ENCODE measurements at places on chromosomes 6 and 20. TPM values are rescaled to one million over a fixed set of nuclear protein-coding genes. Genes with fewer than 3 reads are reported as not detected.

Gene HEY2
- not detected for total RNA-seq

Gene SFTA2
- total RNA-seq = not detected

Gene ZC2HC1B
- total RNA-seq = not detected

GRCh38 chr6:138590796-138591709 lies 91.8 kb upstream of the NHSL1 start:
- H3K4me3 ChIP-seq = no peak overlapping the region
- no peaks in the 10 kb centered on the region for H3K36me3 ChIP-seq
- no peaks in the 10 kb centered on the region for H3K27me3 ChIP-seq

DNA sequence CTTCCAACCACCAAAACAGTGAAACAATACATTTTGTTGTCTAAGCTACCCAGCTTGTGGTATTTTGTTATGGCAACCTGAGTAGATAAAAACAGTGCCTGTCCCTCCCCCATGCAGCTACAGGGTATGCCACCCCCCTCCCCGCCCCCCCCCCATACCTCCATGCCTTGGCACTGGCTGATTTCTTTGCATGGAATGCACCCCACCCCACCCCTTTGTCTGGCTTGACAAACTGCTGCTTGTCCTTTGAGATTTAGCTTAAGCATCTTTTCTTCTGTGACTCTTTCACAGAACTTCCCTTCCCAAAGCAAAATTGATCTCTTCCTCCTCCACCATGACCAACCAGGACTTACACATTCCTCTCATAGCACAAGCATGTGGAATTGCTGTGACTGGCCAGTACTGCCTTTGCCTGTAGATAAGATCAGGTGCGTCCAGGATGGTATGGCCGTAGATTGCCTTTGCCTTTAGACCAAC lies 64.6 kb upstream of the ADGRF1 start:
- no peak for DNase-seq
- peaks cover 2% of the 10 kb centered on the region for H3K27me3 ChIP-seq
- H3K27ac ChIP-seq = no peak overlapping the region
- no peaks in the 10 kb centered on the region for H3K4me1 ChIP-seq
- H3K36me3 ChIP-seq = no peaks in the 10 kb centered on the region

DNA sequence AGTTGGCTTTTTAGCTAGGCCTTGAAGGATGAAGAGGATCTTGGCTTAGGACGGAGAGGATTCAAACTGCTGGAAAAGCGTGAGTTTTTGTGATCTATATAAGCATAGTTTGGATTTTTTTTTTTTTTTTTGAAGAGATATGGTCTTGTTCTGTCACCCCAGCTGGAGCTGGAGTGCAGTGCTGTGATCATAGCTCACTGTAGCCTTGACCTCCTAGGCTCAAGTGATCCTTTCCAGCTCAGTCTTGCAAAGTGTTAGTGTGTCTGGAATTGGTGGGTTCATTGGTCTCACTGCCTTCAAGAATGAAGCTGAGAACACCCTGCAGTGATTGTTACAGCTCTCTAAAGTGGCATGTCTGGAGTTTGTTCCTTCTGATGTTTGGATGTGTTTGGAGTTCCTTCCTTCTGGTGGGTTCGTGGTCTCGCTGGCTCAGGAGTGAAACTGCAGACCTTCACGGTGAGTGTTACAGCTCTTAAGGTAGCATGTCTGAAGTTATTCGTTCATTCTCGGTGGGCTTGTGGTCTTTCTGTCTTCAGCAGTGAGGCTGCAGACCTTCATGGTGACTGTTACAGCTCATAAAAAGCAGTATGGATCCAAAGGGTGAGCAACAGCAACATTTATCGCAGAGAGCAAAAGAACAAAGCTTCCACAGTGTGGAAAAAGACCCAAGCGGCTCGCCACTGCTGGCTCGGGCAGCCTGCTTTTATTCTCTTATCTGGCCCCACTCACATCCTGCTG lies 37.5 kb upstream of the NUP153 start:
- peaks cover 7% of the 10 kb centered on the region for H3K27me3 ChIP-seq
- peaks cover 2% of the 10 kb centered on the region for H3K4me1 ChIP-seq
- H3K36me3 ChIP-seq = no peaks in the 10 kb centered on the region
- no peak for DNase-seq
- H3K4me3 ChIP-seq = no peak overlapping the region

- peaks cover 5% of the 10 kb centered on the region for H3K27me3 ChIP-seq
- peaks cover 15% of the 10 kb centered on the region for H3K4me1 ChIP-seq
- H3K4me3 ChIP-seq = peak overlapping the region; percentile 43
- no peak for DNase-seq
- peak overlapping the region; percentile 79 for H3K27ac ChIP-seq
Observed at GRCh38 chr6:47197682-47198640, 111.7 kb downstream of the TNFRSF21 start.

DNA sequence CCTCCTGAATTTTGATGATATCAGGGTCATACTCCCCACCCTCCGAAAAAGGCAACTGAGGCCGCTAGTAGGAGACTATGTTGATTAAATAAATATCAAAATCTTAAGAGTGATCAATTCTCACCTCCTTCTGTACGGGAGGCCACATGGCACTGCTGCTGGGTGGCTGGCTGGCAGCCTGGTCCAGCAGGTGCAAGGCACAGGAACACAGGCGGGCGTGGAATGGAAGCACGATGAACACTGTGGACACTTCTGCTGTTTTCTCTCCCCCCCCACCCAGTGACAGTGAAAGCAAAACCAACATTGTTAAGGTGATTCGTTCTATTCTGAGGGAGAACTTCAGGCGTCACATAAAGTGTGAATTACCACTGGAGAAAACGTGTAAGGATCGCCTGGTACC lies 9.7 kb upstream of the CLDN20 start:
- DNase-seq = no peak
- peaks cover 24% of the 10 kb centered on the region for H3K36me3 ChIP-seq
- H3K4me1 ChIP-seq = peaks cover 2% of the 10 kb centered on the region
- no peak overlapping the region for H3K4me3 ChIP-seq
- H3K27me3 ChIP-seq = no peaks in the 10 kb centered on the region

GRCh38 chr6:144878577-144878976 lies 593.4 kb downstream of the UTRN start:
- no peak overlapping the region for H3K27ac ChIP-seq
- H3K36me3 ChIP-seq = no peaks in the 10 kb centered on the region
- peaks cover 27% of the 10 kb centered on the region for H3K27me3 ChIP-seq
- no peak for DNase-seq

DNA sequence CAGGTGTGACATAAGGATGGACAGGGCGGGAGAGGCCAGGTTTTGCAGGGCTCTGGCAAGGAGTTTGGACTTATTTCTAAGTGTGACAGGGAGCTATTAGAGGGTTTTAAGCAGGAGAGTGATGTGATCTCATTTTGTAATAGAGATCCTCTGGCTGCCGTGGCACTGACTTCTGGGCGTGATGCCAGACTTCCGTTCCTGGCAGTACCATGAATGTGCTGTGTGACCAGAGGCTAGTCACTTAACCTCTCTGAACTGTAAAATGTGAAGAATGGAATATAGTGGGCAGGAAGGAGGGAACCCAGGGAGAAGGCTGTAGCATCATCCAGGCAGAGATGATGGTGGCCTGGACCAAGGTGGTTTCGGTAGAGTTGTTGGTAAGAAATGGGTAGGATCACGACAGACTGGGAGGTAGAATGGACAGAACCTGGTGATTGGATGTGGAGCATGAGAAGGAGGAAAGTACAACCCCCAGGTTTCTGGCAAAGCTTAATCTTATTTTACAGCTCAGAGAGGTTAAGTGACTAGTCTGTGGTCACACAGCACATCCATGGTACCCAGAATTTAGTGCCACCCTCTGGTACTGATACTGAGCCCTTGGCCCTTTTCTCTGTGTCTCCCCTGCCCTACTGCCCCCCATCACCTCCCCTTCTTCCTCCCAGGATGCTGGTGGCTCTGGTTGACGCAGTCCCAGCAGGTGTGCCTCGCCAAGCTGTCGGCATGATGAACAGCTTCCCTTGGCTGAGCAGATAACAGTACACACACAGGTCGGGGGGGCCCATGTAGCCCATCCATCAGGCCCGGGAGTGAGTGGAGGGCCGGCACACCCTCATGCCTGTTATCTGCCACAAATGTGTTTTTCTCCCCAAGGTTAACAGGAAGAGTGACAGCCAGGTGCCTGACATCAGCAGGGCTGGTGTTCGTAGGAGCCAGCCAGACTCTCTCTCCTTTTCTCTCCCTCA lies 52.9 kb upstream of the CTNNBL1 start:
- H3K4me1 ChIP-seq = no peaks in the 10 kb centered on the region
- no peak overlapping the region for H3K4me3 ChIP-seq
- H3K27me3 ChIP-seq = peaks cover 29% of the 10 kb centered on the region
- no peak for DNase-seq

DNA sequence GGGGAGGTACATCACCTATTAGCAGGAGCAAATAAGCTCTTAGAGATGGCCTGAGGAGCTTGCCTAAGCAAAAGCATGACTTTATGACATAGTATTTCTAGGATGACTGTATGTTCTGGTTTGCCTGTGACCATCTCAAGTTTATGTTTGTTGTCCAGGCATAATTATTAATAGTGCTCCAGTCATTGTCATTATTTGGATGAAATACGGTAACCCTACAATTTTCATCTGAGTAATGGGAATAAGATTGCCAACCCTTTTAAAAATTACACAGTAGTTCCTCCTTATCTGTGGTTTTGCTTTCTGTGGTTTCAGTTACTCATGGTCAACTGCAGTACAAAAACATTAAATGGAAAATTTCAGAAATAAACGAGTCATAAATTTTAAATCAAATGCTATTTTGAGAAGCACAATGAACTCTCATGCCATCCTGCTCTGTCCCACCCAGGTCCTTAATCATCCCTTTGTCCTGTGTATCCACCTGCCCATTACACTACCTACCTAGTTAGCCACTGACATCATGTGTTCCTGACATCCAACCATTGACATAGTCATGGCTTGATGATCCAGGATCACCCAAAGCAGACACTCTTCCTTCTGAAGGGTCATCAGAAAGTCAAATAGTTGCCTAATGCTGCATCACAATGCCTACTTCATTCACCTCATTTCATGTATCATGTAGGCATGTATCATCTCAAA lies 27.0 kb upstream of the TFB1M start:
- H3K4me3 ChIP-seq = no peak overlapping the region
- peaks cover 39% of the 10 kb centered on the region for H3K36me3 ChIP-seq
- H3K27ac ChIP-seq = no peak overlapping the region
- H3K4me1 ChIP-seq = peaks cover 31% of the 10 kb centered on the region
- DNase-seq = no peak
